ENCODE measurements at places on chromosomes 16 and 17.

DNA sequence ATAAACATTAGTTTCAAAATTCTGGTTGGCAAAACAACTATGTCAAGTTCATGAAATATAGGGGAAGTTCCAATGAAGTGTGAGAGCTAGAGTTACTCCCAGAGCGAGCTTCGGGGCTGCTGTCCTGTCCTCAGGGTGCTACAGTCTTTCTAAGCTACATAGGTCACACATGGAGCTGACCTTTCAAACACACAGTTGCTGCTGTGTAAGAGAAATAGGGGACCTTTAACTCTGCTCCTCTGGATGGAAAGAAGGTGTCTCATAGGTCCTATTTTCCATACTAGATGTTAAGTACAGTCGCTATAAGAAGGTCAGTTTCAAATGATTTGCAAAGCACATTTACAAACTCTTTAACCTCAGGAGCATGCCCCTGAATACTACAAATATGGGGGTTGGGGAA is 6.3 kb upstream of the AHSP start:
- no peak for DNase-seq

DNA sequence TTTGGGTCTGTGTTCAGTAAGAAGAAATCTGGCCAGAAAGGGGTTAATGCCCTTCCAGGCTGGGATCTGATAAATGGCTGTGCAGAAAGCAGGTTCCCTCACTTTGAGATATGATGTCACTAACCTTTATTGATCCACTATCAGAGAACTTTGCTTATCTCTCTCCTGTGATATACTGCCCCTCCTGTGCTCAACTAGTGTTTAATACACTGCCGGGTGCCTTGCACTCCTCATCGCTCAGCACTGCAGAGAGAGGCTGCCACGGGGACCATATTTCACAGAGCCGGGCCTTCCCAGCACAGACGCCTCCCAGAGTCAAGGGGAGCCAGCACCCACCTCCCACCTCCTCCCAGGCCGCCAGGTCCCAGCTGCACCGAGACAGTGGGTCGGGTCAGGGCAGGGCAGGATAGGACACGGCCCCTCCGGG is 20.2 kb downstream of the ZFHX3 start:
- no peak for DNase-seq

DNA sequence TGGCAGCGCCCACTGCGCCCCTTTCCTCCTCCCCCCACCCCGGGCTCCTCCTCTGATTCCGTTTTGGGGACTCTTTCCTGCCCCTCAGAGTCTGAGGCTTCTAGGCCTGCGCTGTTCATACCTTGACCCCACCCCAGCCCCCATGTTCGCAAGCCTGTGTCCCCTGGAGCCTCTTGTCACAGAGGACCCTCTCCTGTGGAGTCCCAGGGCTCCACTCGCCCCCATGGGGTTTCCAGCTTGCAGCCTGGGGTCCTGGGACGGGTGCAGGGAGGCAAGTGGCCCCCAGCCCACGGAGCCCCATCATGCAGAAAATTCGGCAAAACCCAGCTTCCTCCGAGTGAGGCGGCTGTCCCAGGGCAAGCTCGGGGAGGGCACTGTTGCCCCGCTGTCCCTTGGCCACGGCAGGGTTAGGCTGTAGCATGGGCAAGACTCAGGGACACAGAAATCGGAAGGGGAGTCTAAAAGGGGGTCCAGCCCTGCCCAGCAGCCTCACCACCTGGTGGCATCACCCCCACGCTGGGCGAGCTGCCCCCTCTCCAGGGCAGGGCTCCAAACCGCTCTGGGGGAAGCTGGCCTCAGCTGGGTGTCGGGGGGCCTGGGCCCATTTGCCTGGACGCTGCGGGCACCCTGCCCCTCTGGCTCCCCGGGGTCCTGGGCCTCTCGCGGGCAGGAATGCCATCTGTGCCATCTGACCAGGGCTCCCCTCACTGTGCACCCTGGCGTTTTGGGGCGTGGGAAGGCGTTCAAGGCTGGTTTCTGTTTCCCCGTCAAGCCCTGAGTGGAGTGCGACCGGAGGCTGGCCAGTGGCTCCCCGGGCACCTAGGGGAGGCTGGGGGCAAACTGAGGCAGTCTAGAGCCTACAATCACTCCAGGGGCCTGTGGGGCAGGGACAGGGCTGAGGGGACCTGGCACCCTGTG is 11.5 kb upstream of the BAHCC1 start:
- DNase-seq, result no peak

- DNase-seq, result no peak
These were observed 44.7 kb downstream of the METRNL start for GRCh38 chr17:83123896-83124801.

- DNase-seq, result no peak
These were observed 31.2 kb downstream of the MNT start for GRCh38 chr17:2369551-2370210.

DNA sequence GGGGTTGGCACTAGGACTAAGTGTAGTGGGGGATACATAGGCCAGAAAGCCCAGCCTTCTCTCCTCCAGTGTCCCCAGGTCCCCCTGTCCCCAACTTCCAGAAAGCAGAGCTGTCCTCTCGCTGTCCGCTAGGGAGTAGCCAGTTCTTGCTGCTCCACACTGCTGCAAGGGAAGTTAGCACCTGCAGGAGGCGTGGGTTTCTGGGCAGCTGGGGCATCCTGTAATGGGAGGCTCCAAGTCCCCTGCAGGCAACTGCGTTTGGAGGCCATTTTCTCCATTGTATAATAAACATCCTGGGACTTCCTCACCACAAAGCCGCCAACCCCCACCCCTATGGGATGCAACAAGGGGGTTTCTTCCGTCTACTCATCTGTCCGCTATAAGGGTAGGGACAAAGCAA is 1.7 kb downstream of the RPRML start:
- DNase-seq, result no peak

Data from activated T-helper 9 cell treated with anti-CD3 and anti-CD28 coated beads, Interleukin-2, amount 50 U/mL, for 16 hours (primary cell).